M059J (cell line): ENCODE measurements at places on chromosomes 4 and X. TPM values are rescaled to one million over a fixed set of nuclear protein-coding genes. Genes with fewer than 3 reads are reported as not detected.

DNA sequence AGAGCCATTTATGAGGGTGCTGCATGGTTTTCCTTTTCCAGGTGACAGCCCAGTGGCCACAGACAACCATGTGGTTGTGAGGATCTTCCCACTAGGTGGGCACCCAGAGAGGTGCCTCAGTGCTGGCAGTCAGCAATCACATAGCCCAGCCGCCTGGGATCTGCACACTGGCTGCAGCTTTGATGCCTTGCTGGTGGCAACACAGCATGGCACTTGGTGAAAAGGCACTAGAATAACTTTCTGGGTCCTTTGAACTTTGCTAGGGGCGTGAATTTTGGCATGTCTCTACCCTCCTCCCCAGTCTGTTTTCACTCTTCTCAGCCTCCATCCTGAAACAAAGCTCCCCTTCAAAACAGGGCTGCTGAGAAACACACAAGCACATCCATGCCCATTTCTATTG lies 108.8 kb upstream of the RPL34 start:
- DNase-seq: no peak

DNA sequence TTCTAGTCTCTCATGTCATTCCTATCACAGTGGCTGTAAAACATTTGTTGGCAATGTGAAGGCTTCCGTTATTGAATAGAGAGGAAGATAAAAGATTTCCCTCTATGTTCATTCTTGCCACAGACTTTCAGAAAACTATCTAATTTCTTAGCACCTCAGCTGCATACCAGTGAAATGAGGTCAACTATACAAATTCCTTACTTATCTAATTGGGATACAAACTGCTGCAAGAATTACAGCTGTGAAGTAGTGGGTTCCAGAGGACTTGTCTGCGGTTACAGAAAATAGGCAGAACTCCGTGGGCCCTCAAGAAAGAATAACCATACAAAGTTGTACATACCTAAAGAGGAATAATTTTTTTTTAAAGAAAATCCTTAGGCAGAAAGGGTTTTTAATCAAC lies 175.8 kb downstream of the PPP1R2C start:
- DNase-seq: no peak

DNA sequence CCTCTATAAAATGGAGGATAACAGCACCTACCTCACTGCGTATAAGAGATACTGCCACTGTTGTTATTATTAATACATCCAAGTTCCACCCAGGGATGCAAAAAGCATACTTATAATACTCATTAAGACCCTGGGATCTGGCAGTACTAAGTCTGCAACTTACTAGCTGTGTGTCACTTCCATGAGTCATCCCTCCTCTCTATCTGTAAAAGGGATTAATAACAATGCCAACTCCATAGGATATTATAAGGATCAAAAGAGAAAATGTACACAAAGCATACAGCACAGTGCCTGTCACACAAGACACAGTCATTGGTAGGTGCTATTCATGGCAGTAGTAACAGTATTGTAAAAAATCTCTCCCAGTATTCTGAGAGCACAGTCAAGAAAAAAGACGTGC lies 216.7 kb downstream of the HS6ST2 start:
- DNase-seq: no peak

DNA sequence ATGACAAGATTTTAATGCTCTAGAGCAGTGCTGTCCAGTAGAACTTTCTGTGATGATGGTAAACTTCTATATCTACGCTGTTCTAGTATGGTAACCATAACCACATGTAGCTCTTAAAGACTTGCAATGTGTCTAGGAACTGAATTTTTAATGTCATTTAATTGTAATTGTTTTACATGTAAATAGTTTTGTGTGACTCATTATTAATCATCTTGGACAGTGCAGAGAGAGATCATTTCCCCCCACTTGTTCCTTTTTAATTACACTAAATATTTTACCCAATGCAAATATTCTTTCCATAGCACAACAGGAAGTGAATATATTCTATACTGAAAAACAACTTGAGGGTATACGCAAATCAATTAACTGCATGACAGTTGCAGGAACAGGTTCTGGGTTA lies 5.8 kb downstream of the ATG4A start:
- peak; percentile 46 for DNase-seq

The TRAM1L1 gene
- total RNA-seq: 0.66 and 1.2 TPM in 2 replicates
